ENCODE measurements at places on chromosomes 5 and 9.
A peak's percentile ranks its signal among the peaks of the same experiment; 100 is the strongest.

DNA sequence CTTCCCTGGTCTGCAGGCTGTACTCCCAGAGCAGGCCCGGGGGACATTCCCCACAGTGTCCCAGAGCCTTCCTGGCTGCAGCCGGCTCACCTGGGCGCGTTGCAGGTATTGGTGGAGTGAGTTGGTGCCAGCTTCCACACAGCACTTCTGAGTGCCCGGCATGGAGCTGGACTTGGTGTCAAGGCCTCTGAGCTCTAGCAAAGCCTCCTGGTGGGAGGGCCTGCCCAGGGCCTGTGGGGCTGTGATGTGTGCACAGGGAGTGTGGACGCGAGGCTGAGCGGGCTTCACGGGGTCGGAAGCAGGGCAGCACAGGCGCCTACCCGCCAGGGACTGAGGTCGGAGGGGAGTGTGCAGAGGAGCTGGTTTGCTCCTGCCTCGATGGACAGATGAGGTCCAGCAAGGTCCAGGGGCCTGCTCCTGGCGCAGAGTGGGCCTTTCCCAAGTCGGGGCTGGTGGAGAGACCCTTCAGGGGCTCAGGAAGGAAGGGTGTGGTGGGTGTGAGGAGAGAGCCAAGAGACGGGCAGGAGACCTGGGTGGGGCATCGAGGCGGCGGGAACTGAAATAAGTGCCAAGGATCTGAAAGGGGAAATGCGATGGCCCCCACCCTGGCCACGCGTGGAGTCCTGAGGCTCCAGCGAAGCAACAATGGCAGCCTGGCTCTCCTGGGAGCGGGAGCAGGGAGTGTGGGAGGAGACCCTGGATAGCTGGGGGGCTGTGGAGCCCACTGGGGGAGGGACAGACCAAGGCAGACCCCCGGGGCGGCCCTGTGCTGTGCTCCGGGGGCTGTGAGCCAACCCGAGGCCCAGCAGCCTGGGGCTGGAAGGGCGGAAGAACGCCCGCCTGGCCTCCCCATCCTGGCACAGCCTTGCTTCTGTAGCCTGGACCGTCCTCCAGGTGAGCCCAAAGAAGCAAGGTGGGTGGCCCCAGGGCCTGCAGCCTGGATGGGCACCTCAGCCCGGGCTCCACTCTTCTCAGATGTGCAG lies 78.4 kb downstream of the RXRA start:
- no peak for DNase-seq

DNA sequence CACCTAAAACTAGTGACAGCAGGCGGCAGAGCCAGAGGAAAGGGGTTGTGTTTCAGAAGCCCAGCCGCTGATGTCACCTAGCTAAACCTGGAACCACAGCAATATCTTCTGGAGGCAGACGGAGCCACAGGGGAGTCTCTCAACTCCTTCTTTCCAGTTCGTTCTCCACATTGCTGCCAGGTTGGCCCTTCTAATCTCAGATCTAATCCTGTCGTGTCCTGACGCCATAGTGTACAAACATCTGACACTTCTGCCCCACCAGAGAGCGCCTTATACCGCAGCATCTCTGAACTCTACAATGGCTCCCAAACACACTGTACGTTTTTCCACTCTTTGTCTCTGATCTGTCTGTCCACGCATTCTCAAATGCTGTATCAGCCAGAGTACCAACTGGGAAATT lies 240.0 kb downstream of the SMARCA2 start:
- no peak for DNase-seq

DNA sequence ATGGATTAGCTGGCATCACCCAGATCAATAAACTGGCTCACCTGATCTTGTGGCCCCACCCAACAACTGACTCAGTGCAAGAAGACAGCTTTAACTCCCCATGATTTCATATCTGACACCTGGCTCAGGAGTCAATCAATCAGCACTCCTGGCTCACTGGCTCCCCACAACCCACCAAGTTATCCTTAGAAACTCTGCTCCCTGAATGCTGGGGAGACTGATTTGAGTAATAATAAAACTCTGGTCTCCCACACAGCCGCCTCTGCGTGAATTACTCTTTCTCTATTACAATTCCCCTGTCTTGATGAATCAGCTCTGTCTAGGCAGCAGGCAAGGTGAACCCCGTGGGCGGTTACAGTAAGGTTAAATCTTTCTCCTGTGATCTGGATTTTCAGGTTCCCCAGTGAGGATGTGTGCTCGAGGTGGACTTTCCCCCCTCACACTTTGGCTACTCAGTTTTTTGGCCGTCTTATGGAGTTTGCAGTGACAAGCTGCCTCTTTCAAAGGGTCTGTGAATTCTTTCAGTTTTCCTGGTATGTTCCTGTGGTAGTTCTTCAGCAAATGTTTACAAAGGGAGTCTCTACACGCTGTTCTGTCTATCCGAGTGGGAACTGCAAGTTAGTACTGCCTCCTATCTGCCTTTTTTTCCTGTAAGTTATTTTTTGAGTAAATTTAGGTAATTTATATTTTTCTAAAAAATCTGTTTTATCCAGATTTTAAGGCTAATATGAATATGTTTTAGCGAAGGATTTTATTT lies 500.2 kb upstream of the NUDT12 start:
- DNase-seq, result peak; percentile 32

GRCh38 chr5:10581867-10582511 lies 18.1 kb downstream of the ANKRD33B start:
- DNase-seq, result no peak

GRCh38 chr9:29449306-29449705 lies 1876.0 kb upstream of the C9orf72 start:
- DNase-seq, result no peak

- DNase-seq, result no peak
These were observed 420.8 kb upstream of the BRINP1 start for GRCh38 chr9:119789987-119790386.

DNA sequence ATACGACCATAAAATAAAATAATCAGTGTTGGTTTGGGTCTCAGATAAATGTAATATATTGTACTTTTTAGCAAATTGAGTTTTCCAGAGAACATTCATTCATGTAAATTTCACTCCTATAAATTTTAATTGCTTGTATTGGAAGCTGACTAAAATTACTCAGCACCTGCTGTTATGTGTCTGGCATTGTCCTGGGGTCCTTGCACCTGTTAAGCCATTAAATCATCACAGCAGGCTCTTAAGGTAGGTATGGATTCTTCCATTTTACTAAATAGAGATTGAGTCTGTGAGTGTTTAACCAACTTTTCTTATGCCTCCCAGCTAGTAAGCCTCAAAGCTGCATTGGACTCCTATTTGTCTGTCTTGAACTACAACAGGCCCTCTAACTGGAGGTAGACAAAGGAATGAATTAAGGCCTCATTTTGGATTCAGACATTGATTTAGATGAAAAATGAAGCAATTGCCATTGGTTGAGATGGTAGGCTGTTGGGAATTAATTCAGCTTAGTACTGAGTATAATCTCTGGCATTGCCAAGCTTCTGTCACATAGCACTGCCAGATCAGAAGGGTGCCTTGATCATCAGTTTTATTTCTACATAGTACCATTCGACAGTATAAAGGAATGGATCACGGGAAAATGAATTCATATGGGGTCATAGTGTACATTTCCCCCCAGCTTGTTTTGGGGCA lies 78.9 kb downstream of the PARP8 start:
- no peak for DNase-seq

DNA sequence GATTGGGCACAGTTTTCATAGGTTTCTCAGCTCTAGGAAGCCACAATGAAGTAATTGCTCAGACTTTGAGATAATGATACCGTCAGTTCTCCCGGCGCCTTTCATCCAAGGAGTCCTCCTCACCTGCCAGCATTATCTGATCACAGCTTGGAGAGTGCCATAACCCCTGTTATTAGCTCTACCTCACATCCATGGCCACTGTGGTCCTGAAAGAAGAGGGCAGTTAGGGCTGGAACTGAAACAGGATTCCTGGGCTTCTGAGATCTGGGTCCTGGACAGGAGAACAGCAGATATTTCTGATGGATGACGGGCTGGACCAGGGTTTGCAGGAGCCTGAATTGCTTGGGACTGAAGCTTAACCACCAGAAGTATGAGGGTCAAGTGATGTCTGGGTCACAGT lies 13.5 kb downstream of the RGS3 start:
- DNase-seq, result no peak

DNA sequence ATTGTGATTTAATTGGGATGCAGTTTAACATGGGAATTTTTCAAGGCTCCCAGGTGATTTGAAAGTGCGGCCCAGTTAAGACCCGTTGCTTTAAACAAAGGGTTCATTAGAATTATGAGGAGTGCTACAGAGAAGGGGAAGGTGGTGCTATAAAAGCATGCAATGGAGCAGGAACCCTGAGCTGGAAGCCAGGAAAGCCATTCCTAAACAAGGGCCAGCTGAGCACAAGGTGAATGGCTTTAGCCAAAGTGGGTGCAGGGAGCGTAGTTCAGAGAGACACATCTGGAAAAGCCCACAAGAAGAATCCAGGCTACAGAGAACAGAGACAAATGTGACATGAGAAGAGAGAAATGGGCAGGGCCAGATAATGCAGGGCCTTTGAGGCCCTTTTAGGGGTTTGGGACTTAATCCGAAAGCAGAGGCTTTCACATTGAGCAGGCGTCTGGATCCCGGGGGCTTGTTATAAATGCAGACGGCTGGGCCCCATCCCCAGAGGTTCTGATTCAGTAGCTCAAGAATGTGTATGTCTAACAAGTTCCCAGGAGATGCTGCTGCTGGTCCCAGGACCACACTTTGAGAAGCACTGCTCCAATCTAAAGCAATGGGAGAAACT lies 138.1 kb upstream of the WWC1 start:
- DNase-seq, result no peak

DNA sequence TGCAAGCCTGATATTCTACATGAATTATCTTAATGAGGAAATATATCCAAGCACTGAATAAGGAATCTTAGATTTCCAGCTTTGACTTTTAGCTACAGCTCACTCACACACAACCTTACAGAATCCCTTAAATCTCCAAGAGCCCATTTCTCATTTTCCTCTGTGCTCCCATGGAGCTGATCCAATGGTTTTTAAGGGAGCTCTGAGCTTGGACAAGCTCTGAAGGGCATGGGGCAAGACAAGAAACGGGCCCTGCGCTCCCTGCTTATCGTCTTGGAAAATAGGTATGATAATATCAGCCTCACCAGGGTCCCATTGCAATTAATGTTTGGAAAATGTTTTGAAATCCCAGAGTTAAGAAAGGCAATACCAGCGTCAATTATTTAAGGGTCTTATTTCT lies 1021.7 kb downstream of the NR2F1-AS1 start:
- DNase-seq, result no peak

DNA sequence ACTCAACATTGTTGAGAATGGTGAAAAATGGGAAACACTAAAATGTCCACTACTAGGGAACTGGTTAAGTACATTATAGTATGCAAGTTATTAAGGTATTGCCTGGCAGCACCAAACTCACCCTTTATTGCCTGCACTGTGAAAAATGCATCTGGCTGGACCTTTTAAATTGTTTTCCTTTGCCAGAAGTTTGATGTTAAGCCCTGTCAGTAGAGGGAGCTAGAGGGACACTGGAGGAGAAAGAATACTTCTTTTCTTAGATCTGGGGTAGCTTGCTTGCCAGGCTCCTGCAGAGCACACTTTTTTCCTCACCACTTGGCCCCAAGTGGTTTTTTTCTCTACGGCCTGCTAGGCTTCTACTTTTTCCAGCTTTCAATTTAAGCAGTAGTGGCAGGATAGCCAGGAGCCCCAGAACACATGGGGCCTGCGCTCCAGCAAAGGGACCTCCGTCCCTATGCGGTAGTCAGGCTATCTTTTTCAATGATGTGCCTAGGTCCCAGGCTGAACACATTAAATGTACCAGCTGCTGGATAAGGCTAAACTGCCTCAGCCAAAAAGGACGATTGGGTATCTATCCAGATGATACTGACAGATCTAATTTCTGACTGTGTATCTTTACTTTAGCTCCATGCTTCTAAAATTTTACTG lies 8.0 kb upstream of the HABP4 start:
- DNase-seq, result peak; percentile 68
